ENCODE measurements at places on chromosomes 6 and 20. TPM values are rescaled to one million over a fixed set of nuclear protein-coding genes. Genes with fewer than 3 reads are reported as not detected.

DNA sequence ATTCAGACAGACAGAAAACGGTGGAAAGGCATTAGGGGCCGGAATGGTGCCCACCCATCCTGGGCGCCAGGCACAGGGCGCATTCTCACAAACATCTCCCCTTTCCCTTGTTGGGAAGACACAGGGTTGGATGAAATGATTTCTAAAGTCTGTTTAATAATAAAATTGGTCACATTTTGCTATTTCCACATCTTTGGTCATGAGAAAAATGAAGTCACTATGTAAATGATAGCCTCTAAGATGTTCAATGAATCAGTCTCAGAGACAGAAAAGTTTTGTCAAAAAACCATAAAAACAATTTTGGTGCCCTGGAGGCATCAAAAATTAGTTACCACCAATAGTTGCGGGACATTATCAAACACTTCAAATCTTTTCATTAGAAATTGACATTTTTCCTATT, 40.7 kb downstream of the PRR18 start:
- no peak for DNase-seq

DNA sequence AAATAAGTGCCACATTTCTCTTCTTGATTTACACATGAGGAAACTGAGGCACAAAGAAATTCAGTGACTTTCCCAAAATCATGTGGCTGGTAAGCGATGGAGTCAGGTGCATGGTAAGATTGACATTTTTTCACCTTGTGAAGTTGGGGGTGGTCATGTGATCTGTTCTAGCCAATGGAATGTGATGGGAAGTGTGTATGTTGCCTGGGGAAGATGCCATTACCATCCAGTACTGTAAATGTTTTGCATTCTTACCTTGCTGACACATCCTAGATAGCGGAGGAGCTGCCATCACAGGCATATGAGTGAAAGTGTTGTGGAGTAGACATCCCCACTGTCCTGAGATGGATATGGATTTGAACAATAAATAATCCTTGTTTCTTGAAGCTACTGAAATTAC, 499.6 kb upstream of the SULF2 start:
- DNase-seq = no peak

DNA sequence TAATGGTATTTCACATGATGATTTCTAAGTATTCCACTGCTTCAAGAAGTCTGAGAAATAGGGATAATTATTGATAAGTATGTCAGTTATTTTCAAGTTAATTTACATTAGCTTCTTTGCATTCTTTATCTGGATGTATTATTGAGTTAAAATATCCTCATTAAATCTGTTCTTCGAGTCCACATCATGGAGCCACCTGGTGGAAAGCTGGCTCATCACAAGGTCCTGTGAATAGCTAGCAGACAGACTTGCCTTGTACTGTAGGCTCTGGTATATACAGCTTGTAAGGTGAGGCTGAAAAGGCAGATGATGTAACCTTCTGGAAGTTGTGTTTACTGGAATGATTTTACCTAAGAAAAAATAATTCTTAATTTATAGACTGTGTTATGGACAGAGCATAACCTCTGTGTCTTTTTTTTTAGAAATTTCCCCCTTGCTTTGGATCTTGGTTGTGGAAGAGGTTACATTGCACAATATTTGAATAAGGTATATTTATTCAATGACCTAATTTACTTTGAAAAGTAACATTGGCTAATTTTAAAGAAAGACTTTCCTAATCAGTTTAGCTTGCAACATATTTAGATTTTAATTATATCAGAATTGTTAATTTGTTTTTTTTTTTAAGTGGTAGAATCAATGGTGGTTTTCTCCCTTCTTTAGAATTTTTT, 3.5 kb downstream of the NDUFAF5 start:
- DNase-seq = peak; percentile 64

DNA sequence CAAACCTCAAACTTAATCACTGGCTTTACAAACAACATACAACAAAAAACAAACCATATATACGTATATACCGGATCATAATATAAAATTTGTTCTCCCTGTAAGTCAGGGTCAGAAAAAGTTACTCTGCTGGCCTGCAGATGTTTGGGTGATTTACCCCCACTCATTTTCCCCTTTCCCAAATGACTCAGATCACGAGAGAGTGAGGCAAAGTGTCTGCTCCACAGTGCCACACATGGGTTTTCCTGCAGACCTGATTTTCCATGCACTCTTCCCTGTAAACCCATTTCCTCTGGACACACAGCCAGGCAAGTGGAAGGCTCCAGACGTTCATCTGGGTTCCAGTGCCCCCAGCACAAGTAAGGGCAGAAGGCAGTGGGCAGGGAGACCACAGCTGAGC, 23.5 kb downstream of the GFOD1 start:
- no peak for DNase-seq

GRCh38 chr6:42984924-42985475, 630 bp downstream of the PPP2R5D start:
- peak; percentile 28 for DNase-seq

GRCh38 chr20:24773168-24773567, 175.9 kb upstream of the CST7 start:
- DNase-seq = peak; percentile 41

DNA sequence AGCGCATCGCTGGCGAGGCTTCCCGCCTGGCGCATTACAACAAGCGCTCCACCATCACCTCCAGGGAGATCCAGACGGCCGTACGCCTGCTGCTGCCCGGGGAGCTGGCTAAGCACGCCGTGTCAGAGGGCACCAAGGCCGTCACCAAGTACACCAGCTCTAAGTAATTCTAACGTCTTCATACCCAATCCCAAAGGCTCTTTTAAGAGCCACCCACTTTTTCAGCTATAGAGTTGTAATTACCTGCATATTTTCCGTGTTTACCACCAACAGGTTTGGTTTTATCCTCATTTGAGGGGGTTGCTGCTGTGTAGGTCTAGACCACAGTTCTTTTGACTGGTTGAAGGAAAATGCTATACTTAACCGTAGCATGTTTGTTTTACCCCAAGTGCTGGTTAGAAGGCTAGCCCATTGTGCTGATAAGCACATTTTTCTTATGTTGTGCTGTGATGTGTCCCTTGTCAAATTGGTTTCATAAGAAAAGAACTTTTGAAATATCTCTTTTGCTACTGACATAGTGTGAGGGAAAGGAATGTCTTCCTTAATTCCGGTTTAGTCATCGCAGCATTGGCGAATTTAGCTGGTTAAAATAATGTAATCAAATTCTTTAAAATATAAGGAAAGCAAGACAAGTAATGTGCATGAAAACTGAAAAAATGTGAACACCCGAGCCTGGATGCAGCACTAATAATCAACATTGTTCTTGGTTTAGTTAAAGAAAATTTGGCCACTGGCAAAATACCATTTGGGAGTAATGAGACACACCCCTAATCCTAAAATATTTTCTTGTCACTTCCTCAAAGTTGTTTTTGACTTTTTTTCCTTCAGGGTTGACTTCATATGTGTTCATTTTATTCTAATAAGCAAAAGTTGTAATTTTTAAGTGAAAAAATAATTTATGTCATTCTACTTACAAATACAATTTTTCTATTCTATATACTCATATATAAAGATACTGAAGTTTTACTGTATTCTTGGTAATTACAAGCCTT, 112.8 kb downstream of the HFE start:
- peak; percentile 42 for DNase-seq

DNA sequence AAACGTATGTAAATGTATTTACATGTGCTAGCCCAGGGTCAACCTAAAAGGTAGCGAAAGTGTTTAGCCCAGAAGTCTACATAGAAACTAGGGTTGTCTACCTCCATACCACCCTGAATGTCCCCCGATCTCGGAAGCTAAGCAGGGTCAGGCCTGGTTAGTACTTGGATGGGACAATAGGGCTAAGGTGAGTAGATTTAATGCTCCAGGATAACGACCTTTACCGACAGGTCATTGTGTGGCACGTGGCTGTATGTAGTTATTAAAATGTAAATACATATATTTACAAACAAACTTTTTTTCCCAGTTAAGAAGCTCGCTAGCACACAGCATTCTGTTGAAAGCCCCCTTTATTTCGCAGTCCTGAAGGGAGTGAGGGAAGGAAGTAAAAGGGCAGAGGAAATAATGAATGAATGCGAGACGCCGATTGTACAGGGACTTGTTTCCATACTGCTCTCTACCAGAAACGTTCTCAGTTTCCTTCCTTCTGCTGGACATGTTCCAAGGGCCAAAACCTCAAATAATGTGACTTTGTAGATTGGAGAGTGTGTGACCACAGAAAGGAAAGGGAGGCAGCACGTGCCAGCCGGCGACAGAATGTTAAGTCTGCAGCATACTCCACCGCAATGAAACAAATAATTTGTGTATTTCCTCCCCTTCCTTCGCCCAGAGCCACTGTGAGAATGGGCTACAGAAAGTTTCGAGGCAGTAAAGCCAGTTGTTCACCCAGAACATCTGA, 612 bp downstream of the ADAT2 start:
- peak; percentile 38 for DNase-seq

GRCh38 chr6:136738692-136739057, 53.6 kb downstream of the MAP3K5 start:
- DNase-seq = no peak

GRCh38 chr6:48733581-48733980, 622.6 kb upstream of the PTCHD4 start:
- DNase-seq = peak; percentile 37

DNA sequence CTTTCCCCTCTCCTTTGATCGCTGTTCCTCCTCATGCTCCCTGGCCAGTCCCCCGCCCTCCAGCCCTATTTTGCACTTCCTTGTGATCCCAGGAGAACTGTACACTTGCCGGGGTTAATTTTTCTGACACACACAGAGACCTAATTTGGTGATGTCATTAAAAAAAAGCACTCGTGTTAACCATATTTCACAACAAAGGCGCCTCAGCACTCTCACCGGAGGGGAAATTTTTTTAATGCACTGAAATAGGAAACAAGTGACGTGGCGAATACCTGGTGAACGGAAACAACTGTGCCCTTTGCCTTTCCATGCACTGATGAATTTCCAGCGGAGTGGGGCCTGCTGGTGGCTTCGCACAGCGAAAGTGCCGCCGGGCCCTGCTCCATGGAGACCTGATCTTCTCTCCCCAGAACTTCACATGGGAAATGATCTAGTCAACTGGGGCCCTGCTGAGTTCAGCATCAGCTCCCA, 53.9 kb upstream of the TAGAP start:
- DNase-seq = no peak

- DNase-seq = peak; percentile 19
Measured at GRCh38 chr6:26155061-26155930, 68.1 kb downstream of the HFE start.

GRCh38 chr6:16624636-16625290, 136.5 kb downstream of the ATXN1 start:
- no peak for DNase-seq

DNA sequence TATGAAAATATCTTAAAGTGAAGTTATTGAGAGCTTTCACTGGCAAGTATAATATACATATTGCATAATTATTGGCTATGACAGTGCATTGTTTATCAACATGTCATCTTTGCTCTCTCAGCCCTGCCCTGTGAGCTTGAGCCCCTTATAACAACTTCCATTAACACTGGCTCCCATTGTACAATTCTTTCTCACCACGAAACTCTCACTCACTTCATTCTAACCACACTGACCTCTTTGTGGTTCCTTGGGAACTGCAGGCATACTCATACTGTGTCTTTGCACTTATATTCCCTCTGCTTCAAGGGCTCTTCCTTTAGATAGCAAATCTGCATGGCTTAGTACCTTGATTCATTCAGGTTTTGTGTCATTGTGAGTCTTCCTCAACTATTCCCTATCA, 411.8 kb downstream of the CDKAL1 start:
- DNase-seq = peak; percentile 13

DNA sequence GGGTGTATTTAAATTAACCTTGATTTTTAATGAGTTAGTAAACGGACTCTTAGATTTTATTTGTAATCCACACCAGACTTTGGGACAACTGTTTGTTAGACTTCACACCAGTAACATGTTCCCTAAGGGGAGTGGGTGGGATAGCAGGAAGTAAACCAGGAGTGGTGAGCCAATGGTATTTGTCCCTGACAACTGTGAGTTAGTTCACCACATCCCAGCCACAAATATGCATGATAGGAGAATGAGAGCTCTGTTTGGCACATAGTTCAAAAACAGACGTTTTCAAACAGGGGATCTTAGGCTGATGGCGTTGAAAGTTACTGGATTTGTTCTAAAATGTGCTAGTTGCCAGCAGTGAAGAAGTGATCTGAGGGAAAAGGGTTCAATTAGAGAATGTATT, 18.7 kb upstream of the COL10A1 start:
- peak; percentile 61 for DNase-seq

GRCh38 chr20:24814556-24815195, 134.4 kb upstream of the CST7 start:
- no peak for DNase-seq

The CCHCR1 gene
- 21.1 TPM for total RNA-seq

The PLA2G7 gene
- not detected for total RNA-seq

The SLC2A10 gene
- total RNA-seq = 37.4 TPM

The ESR1 gene
- 2.7 TPM for total RNA-seq

The CALHM4 gene
- not detected for total RNA-seq

The TTBK1 gene
- not detected for total RNA-seq

The CGAS gene
- 5.4 TPM for total RNA-seq
